ENCODE measurements at places on chromosomes 5 and 9.

- H3K27me3 ChIP-seq = no peaks in the 10 kb centered on the region
- no peak overlapping the region for H3K4me3 ChIP-seq
- H3K36me3 ChIP-seq = no peaks in the 10 kb centered on the region
- no peak for DNase-seq
- H3K4me1 ChIP-seq = no peaks in the 10 kb centered on the region
- no peak overlapping the region for H3K27ac ChIP-seq
Measured at GRCh38 chr5:85621668-85622067, 996.1 kb upstream of the COX7C start.

GRCh38 chr5:67268231-67269021 is 71.8 kb upstream of the CD180 start:
- H3K27me3 ChIP-seq = no peaks in the 10 kb centered on the region
- H3K27ac ChIP-seq = peak overlapping the region; percentile 94
- peak; percentile 86 for DNase-seq
- H3K4me1 ChIP-seq = peaks cover 36% of the 10 kb centered on the region
- peak overlapping the region; percentile 15 for H3K4me3 ChIP-seq

GRCh38 chr9:117732494-117732893 is 28.3 kb downstream of the TLR4 start:
- H3K27me3 ChIP-seq = no peaks in the 10 kb centered on the region
- no peak for DNase-seq
- no peak overlapping the region for H3K27ac ChIP-seq

DNA sequence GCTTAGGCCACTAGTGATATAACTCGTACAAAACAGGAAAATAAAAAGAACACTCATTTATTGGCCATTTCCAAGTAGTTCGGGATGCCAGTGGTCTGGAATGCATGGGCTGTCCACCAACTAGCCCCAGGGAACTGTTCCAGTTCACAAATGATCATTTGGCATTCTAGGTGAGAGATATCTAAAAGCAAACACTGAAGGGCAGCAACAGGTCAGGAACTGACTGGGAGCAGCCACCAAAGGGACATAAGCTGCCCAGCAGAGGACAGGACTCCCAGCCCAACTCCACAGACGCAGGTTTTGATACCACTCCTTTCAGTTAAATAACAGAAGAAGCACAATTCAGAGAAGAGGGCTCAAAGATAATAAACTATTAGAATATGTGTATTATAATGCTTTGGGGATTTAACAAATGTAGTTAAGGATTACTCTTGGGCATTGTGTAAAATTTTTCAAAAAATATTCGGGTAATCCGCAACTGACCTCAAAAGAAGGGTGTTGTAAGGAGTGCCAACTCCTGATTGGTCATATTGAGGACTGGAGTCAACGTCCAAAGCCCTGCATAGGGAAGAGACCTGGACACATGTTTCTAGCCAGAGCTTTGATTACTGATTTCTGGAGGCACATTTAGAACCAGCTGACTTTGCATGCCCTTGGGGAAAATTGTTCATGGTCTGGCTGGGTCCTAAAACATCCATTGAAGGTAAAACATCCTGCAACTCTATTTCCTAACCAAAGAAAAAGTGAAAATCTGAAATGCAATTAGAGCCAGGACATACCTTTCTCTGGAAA is 320.0 kb downstream of the DNAH5 start:
- no peak for DNase-seq
- no peaks in the 10 kb centered on the region for H3K4me1 ChIP-seq
- no peaks in the 10 kb centered on the region for H3K36me3 ChIP-seq
- no peak overlapping the region for H3K4me3 ChIP-seq
- H3K27me3 ChIP-seq = no peaks in the 10 kb centered on the region

- no peak overlapping the region for H3K4me3 ChIP-seq
- H3K27me3 ChIP-seq = no peaks in the 10 kb centered on the region
- no peaks in the 10 kb centered on the region for H3K36me3 ChIP-seq
- no peak overlapping the region for H3K27ac ChIP-seq
Measured at GRCh38 chr9:99809586-99810319, 11.9 kb upstream of the NR4A3 start.

- DNase-seq = no peak
- H3K27ac ChIP-seq = no peak overlapping the region
- no peaks in the 10 kb centered on the region for H3K27me3 ChIP-seq
- H3K4me3 ChIP-seq = no peak overlapping the region
- no peaks in the 10 kb centered on the region for H3K36me3 ChIP-seq
- H3K4me1 ChIP-seq = no peaks in the 10 kb centered on the region
Measured at GRCh38 chr9:86994231-86994630, 46.9 kb upstream of the GAS1 start.

- no peaks in the 10 kb centered on the region for H3K27me3 ChIP-seq
- H3K4me1 ChIP-seq = peaks cover 4% of the 10 kb centered on the region
Measured at GRCh38 chr5:171426266-171426665, 6.8 kb downstream of the FGF18 start.

DNA sequence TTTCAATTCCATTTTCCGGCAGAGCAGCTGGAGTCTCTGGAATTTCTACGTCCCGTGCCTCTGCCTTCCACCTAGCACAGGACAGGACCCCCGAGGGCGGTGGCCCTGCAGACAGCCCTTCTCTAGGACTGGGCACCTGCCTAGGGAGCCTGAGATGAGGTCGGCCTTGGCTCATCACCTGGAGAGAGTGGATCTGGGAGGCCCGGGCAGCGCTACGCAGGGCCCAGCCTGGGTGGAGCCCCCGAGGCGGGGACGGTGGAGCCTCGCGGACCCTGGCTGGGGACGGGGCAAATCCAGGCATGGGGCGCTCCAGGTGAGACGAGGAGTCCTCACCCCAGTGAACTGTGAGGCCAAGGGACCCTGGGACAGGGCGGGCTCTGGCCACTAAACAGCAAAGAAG is 114.5 kb downstream of the MTRR start:
- H3K27ac ChIP-seq = no peak overlapping the region
- no peaks in the 10 kb centered on the region for H3K27me3 ChIP-seq
- DNase-seq = no peak
- no peaks in the 10 kb centered on the region for H3K4me1 ChIP-seq

DNA sequence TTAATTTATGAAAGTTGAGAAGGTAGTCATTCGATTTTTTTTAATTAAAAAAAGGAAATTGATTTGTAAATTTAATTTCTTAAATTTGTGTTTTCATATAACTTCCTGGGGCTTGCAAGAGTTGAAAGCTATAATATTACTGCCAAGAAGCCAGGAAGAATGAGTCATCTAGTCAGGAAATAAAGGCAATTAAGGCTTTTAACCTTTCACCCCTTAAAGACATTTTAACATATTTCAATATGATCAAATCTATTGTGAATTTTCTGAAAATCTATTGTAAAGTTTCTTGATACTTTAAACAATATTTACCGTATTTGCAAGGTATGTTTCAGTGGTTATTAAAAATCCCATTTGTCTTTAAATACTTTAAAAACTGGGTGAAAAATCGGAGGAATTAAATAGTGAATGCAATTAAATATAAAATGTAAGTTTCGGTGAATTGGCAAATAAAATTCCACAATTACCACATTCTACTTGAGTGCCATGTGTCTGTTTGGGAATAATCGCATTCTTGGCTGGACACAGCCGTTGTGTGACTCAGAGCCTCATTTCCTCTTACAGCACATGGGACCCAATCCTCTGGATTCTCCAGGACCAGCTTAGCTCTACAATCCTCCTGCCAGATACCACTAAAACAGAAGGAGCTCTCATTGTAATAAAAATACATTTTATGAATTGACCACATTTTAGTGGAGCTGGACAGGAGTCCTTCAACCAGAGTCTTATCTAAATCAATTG is 310.7 kb downstream of the HCN1 start:
- H3K4me1 ChIP-seq = no peaks in the 10 kb centered on the region
- no peaks in the 10 kb centered on the region for H3K27me3 ChIP-seq
- no peak overlapping the region for H3K4me3 ChIP-seq
- no peaks in the 10 kb centered on the region for H3K36me3 ChIP-seq

GRCh38 chr9:36163049-36163785 is 6.0 kb upstream of the CCIN start:
- no peak overlapping the region for H3K4me3 ChIP-seq
- peak overlapping the region; percentile 77 for H3K27ac ChIP-seq
- H3K27me3 ChIP-seq = no peaks in the 10 kb centered on the region
- no peaks in the 10 kb centered on the region for H3K36me3 ChIP-seq
- peaks cover 43% of the 10 kb centered on the region for H3K4me1 ChIP-seq

- peaks cover 31% of the 10 kb centered on the region for H3K4me1 ChIP-seq
- peak; percentile 82 for DNase-seq
- H3K27me3 ChIP-seq = no peaks in the 10 kb centered on the region
- H3K4me3 ChIP-seq = peak overlapping the region; percentile 4
- peaks cover 57% of the 10 kb centered on the region for H3K36me3 ChIP-seq
Measured at GRCh38 chr9:128635266-128636023, 21.2 kb downstream of the DYNC2I2 start.

GRCh38 chr5:13664377-13664776 is 280.1 kb downstream of the DNAH5 start:
- no peak overlapping the region for H3K4me3 ChIP-seq
- H3K27ac ChIP-seq = no peak overlapping the region
- H3K27me3 ChIP-seq = no peaks in the 10 kb centered on the region

DNA sequence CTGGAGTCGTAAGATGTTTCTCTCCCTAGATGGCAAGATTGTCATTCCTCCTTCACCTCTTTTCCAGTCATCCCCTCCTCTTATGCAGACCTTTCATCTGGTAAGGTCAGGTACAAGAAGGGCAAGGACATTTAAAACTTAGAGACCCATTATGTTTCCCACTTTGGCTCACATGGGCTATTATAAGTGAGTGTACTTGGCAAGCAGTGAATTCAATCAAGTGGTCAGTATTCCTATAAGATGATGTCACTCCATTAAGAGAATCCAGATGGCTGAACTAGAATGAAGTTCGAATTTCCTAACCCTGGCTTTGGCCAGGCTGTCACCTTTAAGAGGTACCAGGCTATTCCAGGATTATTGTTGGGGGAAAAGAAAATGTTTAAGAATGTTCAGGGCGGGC is 32.2 kb downstream of the ZNF131 start:
- no peaks in the 10 kb centered on the region for H3K36me3 ChIP-seq
- DNase-seq = no peak
- H3K4me1 ChIP-seq = peaks cover 45% of the 10 kb centered on the region
- no peak overlapping the region for H3K27ac ChIP-seq
- no peaks in the 10 kb centered on the region for H3K27me3 ChIP-seq

DNA sequence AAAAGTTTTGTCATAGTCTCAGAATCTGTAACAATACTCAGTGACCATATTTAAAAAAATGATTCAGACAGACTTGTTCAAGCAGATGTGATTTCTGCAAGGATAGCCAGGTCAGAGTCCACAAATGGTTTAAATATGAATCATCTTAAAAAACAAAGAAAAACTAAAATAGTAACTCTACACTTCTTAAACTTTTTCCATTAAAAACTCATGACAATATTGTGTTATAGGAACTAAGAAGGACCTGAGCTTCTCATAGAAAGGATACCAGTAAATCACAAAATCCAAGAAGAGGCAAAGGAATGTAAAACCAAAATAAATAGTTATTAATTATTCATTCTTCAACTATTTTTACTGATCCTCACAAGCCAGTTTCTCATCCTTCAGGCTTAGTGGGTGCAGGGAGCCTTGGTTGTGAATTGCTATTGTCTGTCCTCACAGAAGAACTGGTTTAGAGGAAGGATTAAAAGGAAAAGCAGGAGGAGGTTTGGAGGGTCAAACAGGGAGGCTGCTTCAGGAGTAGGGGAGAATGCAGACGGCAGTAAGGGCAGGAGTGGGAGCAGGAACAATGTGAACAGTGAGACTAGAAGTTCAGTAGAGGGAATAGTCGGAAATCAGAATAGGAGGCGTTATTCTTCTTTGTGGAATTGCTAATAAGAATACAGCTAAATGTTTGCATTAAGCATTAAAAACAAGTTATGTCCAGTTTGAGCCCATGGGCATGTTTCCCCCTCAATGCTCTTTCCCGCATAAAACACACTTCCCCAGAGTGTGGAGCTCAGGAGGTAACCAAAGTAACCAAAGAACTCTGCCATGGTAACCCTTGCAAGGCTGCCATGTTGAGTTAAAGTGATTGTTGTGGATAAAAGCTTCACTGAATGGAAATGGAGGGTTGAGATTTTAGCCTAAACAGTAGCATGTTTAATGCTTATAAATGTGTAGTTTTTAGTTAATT is 110.7 kb downstream of the CCDC192 start:
- H3K4me1 ChIP-seq = no peaks in the 10 kb centered on the region
- DNase-seq = no peak
- no peak overlapping the region for H3K27ac ChIP-seq
- no peaks in the 10 kb centered on the region for H3K36me3 ChIP-seq

DNA sequence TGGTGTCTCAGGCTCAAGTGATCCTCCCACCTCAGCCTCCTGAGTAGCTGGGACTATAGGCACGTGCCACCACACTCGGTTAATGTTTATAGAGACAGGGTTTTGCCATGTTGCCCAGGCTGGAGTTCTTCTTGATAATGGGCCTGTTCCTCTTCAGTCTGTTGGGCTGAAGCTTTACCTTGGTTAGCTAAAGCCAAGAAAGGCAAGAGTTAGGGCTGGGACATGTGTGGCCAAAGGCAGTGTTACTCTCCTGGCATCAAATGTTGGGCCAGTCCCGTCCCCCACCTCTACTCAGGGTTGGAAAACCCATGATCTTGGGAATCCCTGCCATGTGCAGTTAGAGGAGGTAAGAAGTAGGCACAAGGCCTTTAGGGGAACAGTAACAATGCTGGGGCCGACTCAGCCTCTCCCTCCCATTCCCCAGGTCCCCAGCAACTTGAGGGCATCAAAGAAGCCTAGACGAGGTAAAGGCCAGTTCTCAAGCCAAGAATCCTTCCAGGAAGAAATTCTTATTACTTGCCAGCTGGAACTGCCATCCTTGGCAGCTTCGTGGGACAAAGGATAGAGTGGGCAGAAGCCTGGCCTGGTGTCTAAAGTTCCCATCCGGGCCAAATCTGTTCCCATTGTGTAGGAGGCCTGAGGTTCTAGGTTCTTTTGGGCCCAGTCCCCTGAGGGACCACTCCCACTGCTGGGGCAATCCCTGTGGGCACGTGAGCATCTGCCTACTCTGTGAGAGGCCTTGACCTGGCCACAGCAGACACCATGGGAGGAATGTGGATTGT is 4.5 kb downstream of the EGR1 start:
- peaks cover 15% of the 10 kb centered on the region for H3K4me1 ChIP-seq
- no peaks in the 10 kb centered on the region for H3K36me3 ChIP-seq
- no peak overlapping the region for H3K4me3 ChIP-seq
- DNase-seq = no peak
- no peaks in the 10 kb centered on the region for H3K27me3 ChIP-seq
- no peak overlapping the region for H3K27ac ChIP-seq

DNA sequence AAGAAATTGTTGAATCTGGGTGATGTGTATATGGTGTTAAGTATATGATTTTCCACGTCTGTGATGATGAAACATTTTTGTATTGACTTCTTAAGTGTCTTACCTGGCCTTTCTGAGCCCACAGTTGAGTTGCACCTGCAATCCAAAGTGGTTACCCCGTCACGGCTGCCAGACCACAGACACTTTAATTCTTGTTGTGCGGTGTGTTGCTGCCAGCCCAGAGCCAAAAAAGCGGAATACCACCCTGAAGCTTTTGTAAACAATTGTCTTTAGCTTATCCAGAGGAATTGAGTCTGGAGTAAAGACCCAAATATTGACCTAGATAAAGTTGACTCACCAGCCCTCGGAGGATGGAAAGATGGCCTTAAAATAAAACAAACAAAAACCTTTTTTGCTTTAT is 35.1 kb downstream of the MTAP start:
- no peak overlapping the region for H3K4me3 ChIP-seq
- no peaks in the 10 kb centered on the region for H3K27me3 ChIP-seq
- H3K36me3 ChIP-seq = peaks cover 83% of the 10 kb centered on the region

- H3K36me3 ChIP-seq = no peaks in the 10 kb centered on the region
- H3K4me1 ChIP-seq = peaks cover 3% of the 10 kb centered on the region
- H3K27ac ChIP-seq = no peak overlapping the region
- no peak for DNase-seq
Measured at GRCh38 chr5:58406394-58406793, 53.5 kb downstream of the PLK2 start.

GRCh38 chr5:91103353-91104061 is 279.6 kb downstream of the ARRDC3 start:
- H3K4me1 ChIP-seq = no peaks in the 10 kb centered on the region
- no peaks in the 10 kb centered on the region for H3K36me3 ChIP-seq
- no peak overlapping the region for H3K27ac ChIP-seq
- no peaks in the 10 kb centered on the region for H3K27me3 ChIP-seq
